ENCODE measurements at places on chromosomes 1 and 21.
A peak's percentile ranks its signal among the peaks of the same experiment; 100 is the strongest.

DNA sequence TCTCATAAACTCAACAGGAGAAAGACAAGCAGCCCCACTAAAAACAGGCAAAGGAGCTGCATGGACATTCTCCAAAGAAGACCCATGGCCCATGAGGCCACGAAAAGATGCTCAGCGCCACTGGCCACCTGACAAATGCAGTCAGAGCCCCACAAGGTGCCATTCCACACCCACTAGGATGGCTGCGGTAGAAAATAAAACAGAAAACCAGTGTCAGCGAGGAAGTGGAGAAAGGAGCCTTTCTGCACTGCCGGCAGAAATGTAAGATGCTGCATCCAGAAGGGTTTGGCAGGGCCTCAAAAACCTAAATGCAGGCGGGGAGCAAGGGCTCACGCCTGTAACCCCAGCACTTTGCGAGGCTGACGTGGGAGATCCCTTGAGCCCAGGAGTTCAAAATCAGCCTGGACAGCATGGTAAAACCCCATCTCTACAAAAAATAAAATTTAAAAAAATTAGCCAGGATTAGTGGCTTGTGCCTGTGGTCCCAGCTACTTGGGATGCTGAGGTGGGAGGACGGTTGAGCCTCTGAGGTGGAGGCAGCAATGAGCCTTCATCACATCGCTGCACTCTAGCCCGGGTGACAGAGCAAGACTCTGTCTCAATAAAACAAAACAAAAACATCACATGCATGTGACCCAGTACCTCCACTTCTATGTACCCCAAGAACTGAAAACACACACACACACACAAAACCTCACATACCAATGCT is 4.2 kb downstream of the WNT9A start:
- H3K4me3 ChIP-seq, result no peak overlapping the region
- H3K4me1 ChIP-seq, result peaks cover 34% of the 10 kb centered on the region
- peaks cover 4% of the 10 kb centered on the region for H3K36me3 ChIP-seq

GRCh38 chr1:91777630-91778300 is 108.2 kb downstream of the TGFBR3 start:
- H3K4me3 ChIP-seq, result no peak overlapping the region
- no peak overlapping the region for H3K27ac ChIP-seq

GRCh38 chr1:117760485-117760884 is 154.6 kb downstream of the TENT5C start:
- no peaks in the 10 kb centered on the region for H3K27me3 ChIP-seq
- no peaks in the 10 kb centered on the region for H3K36me3 ChIP-seq
- H3K27ac ChIP-seq, result no peak overlapping the region
- H3K4me3 ChIP-seq, result no peak overlapping the region

DNA sequence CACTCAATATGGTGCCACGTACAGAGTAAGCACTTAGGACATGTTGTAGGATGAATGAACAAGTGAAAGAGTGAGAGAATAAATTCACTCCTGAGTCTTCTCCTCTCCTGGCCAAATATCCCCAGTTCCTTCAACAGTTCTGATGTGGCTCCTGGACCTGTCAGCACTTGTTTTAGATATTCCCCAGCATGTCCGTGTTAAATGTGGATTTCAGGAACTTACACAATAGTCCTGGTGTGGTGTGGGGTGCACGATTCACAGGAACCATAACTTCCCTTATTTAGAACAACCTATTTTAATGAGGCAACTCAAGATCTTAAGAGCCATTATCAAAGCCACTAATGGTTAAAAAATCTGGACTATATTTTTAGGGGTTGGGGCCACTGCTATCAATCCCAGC is 39.0 kb upstream of the MYSM1 start:
- no peaks in the 10 kb centered on the region for H3K36me3 ChIP-seq
- H3K4me3 ChIP-seq, result no peak overlapping the region
- DNase-seq, result peak; percentile 4
- H3K4me1 ChIP-seq, result peaks cover 3% of the 10 kb centered on the region

DNA sequence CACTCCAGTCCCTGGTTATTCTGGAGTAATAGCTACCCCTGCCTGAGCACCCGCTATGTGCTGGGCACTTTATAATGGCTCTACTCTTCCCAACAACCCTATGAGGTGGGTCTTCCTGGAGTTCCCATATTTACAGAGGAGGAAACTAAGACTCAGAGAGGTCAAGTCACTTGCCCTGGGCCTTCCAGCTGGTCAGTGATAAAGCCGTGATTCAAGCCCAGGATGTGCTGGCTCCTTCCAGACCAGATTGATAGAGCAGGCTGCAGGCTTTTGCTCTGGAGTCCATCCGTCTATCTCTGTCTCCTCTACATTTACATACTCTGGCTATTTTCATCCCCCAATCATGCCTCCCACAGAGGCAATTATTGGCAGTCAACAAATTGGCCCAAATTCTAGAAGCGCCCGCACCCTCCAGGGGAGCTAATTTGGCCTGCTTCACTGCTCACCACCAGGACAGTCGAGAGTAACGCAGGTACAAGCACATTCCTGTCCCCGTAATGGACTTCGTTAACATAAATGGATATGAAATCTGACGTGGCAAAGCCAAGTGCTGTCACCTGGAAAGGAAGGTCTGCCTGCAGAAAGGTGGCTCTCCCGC is 39.8 kb upstream of the SELENON start:
- no peaks in the 10 kb centered on the region for H3K27me3 ChIP-seq
- no peak overlapping the region for H3K27ac ChIP-seq
- H3K4me3 ChIP-seq, result no peak overlapping the region
- no peak for DNase-seq
- no peaks in the 10 kb centered on the region for H3K36me3 ChIP-seq
- no peaks in the 10 kb centered on the region for H3K4me1 ChIP-seq

GRCh38 chr1:38481871-38482826 is 377.4 kb downstream of the RRAGC start:
- no peaks in the 10 kb centered on the region for H3K4me1 ChIP-seq
- no peak overlapping the region for H3K27ac ChIP-seq
- no peaks in the 10 kb centered on the region for H3K27me3 ChIP-seq
- no peak for DNase-seq
- no peak overlapping the region for H3K4me3 ChIP-seq

DNA sequence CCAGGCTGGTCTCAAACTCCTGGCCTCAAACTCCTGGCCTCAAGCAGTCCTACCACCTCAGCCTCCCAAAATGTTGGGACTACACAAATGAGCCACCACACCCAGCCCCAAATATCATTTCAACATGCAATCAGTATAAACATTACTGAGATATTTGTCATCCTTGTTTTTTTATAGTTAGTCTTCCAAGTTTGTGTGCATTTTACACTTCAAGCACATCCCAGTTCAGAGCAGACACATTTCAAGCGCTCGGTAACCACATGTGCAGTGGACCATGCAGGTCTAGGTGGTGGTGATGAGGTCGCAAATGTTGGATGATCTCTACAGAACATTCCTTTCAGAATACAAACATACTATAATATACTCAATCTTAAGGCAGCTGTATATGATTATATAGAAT is 23.8 kb upstream of the APP start:
- no peak overlapping the region for H3K4me3 ChIP-seq
- no peaks in the 10 kb centered on the region for H3K4me1 ChIP-seq
- no peaks in the 10 kb centered on the region for H3K27me3 ChIP-seq
- no peak for DNase-seq
- H3K36me3 ChIP-seq, result no peaks in the 10 kb centered on the region

DNA sequence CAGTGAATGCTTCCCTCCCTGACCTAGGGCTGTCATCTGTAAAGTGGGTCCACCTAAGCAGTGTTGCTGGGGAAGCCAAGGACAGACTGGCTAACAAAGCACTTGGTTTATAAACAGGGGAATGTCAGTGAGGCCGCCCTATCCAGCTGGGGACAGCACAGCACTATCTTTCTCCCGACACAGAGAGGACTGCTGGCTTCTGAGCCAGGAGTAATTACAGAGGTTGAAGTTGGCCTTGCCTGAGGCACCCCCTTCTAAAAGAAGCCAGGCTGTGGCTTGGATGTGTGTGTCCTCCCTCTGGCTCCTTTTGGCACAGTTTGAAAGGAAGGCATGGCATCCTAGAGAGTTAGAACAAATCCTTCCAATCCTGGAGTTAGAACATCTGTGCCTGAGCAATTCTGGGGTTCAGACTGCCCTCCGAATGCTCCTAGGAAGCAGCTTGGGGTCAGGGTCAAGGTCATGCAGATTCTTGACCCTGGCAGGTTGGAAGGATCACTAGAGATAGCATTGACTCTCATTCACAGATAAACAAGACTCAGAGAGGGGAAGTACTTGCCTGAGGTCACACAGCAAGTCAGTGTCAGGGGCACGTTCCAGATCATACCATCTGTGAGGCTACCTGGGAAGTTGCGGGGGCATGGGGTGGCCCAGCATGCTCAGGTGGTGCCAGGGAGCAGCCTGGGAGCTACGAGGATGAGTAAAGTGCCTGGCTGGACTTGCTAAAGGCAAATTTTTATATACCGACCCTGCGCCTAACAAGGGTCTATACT is 1.3 kb upstream of the LDLRAP1 start:
- H3K36me3 ChIP-seq, result no peaks in the 10 kb centered on the region
- no peak for DNase-seq
- no peaks in the 10 kb centered on the region for H3K27me3 ChIP-seq

- H3K27me3 ChIP-seq, result no peaks in the 10 kb centered on the region
- no peak overlapping the region for H3K27ac ChIP-seq
- no peak for DNase-seq
- no peak overlapping the region for H3K4me3 ChIP-seq
These were observed 24.8 kb downstream of the GBP7 start for GRCh38 chr1:89151047-89151446.

- H3K4me3 ChIP-seq, result no peak overlapping the region
- no peaks in the 10 kb centered on the region for H3K36me3 ChIP-seq
- H3K27ac ChIP-seq, result no peak overlapping the region
- peak; percentile 43 for DNase-seq
These were observed 232.6 kb downstream of the SRGAP2C start for GRCh38 chr1:121417325-121417923.

Measured in trophoblast cell (in vitro differentiated cells and primary cell).